Activated T-cell treated with anti-CD3 and anti-CD28 coated beads for 24 hours (primary cell): ENCODE measurements at places on chromosomes 16 and 17.

DNA sequence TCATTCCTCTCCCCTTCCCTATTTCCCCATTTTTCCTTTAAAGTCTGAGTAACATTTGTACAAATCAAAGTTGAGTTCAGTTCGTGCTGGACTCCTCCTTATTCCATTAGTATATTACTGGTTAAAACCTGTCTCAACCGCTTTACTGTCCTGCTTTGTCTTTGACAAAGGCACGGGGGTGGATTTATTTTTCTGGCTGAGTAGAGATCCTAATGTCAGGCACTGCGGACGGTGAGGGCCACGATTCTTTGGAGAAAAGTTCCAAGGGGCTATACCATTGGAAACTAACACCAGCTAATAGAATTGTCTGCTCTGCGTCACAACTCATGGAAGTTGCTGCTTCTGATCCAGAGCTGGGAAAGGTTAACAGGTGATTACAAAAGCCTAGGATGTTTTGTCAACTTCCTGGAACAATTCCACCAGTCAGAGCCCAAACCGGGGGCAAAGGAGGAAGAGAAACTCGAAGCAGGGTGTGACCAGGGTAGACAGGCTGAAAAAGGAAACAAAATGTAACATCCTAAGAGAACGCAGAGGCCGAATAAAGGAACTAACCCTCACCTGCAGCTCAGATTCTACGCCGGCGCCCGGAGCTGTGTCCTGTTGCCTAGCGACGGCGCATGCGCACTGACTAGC lies 12.4 kb downstream of the TAT start:
- DNase-seq: no peak

- no peak for DNase-seq
These were observed 43.7 kb upstream of the GSG1L start for GRCh38 chr16:28107232-28107631.

DNA sequence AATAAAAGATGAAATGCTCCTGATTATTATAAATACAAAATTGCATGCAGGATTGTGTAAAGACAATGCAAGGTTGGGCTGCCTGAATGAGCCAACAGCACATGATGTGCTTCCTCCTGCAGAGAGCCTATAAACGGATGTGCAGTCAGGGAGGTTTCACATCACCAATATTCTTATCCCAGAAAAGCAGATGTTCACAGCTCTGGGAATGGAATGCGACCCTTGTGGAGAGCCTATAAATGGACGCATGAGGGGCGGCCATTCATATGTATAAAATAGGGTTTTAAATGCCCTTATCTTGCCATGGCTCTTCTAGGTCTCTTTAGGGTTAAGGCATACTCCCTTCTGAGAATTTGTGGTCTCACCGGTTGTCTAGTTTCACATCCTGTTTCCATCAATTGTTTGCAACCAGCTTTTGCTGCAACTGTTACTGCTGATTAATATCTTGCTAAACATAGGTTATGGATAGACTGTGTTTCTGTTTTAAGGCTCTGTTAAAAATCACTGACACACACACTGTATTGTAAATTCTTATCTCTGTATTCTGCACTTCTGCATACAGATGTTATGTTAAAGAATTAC lies 31.9 kb downstream of the SLFN11 start:
- no peak for DNase-seq

GRCh38 chr17:43800736-43801135 lies 20.5 kb downstream of the CFAP97D1 start:
- no peak for DNase-seq

DNA sequence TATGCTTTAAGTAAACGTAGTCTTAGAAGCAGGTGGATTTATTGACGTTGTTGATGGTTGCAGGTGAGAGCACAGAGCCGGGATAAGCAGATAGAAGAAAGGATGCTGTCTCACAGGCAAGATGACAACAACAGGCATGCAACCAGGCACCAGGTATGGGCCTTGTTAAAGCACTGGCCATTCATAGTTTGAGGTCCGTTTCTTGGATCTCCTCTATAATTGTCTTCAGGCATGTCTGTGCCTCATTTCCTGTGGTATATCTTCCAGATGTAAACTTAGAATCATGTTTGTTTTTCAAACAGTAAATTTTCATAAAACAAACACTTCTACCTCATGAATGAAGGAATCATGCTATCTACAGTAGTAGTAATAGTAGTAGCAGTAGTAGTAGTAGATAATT lies 20.6 kb downstream of the KAT7 start:
- DNase-seq: no peak

- no peak for DNase-seq
These were observed 55.8 kb downstream of the XYLT1 start for GRCh38 chr16:17414916-17415315.
